ENCODE measurements at places on chromosomes 2 and 18.

DNA sequence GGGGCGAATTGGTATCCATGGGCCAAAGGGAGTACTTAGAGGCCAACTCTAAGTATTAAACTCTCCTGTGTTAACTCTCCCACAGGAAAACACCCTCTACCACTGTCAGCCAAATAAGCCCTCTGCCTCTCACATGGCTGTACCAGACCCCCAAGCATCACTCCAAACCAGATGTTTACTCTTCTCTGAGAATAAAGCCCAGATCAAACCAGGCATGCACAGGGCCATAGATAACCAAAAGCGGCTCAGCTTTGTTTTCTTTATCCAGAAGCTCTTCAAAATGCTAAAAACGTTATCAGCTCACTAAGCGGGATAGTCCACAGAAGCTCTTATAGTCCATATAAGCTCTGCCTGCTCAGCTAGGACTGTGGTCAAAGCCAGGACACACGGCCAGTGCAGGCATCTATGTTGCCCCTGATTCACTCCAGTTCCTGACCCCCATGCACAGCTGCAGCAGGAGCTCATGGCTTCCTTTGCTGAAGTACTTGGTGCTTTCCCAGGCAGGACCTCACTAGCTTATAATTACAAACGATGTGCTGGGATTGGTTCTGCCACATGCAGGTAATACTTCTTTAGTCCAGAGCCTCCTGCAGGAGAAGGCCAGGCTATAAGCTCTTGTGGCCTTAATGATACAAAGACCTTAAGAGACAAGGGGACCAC lies 21.0 kb upstream of the SEMA4C start:
- no peaks in the 10 kb centered on the region for H3K36me3 ChIP-seq
- no peak overlapping the region for H3K4me3 ChIP-seq
- H3K27ac ChIP-seq: no peak overlapping the region
- H3K4me1 ChIP-seq: peaks cover 30% of the 10 kb centered on the region
- H3K27me3 ChIP-seq: no peaks in the 10 kb centered on the region
- no peak for DNase-seq

DNA sequence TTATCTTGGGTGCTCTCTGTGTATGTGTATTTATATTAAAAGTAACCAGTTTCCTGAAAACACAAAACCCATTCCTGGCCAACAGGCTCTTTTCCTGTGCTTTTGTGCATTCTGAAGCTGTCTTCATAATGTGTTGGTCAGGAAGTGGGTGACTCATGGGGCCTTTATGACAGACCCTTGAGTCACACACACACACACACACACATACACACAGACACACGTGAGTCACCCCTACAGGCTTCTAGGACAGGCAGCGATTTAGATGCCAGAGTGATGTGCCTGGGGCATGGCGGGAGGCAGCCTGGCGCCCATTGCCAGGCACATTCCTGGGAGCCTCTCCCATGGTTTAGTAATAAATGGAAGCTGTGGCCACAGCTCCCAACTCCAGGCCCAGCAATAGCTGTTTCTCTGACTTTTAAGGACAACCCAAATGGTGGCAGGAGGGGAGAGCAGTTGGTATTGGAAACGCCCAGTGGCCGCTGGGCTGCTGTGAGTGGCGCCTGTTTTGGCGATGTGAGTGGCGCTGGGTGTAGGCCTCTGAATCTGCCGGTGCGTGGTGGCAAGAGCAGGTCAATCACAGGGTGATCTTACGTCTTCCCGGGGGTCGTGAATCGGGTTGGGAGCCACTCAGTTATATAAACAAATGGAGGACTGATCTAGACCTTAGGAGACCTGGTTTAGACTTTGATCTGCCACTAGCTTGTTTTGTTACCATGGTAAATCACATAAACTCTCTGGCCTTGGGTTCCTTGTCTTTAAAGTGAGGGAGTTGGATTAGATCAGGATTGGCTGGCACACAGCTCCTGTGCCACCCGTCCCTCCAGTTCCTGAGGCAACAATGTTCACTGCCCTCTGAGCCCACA lies 150.7 kb upstream of the DLX2 start:
- H3K4me1 ChIP-seq: no peaks in the 10 kb centered on the region
- no peaks in the 10 kb centered on the region for H3K27me3 ChIP-seq
- no peaks in the 10 kb centered on the region for H3K36me3 ChIP-seq
- no peak overlapping the region for H3K27ac ChIP-seq
- no peak overlapping the region for H3K4me3 ChIP-seq
- no peak for DNase-seq

DNA sequence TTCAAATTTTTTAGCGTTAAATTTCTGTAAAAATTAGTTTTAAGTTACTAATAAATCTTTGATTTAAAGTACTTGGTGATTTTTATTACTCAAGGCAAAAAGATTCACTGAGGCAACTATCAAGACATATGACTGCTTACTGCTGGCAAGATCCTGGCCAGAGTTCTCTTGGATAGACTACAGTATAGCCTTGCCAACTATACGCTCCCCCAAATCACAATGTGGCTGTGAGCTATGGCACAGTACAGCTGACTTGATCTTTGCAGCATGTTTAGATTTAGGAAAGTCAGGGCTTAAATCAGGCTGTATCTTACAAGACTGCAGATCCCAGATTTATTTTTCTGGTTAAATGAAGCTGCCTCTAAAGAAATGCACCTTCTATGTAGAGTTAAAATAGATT lies 26.5 kb downstream of the MSTN start:
- no peak overlapping the region for H3K27ac ChIP-seq
- no peaks in the 10 kb centered on the region for H3K27me3 ChIP-seq
- H3K36me3 ChIP-seq: no peaks in the 10 kb centered on the region
- no peak overlapping the region for H3K4me3 ChIP-seq
- no peak for DNase-seq
- H3K4me1 ChIP-seq: no peaks in the 10 kb centered on the region

DNA sequence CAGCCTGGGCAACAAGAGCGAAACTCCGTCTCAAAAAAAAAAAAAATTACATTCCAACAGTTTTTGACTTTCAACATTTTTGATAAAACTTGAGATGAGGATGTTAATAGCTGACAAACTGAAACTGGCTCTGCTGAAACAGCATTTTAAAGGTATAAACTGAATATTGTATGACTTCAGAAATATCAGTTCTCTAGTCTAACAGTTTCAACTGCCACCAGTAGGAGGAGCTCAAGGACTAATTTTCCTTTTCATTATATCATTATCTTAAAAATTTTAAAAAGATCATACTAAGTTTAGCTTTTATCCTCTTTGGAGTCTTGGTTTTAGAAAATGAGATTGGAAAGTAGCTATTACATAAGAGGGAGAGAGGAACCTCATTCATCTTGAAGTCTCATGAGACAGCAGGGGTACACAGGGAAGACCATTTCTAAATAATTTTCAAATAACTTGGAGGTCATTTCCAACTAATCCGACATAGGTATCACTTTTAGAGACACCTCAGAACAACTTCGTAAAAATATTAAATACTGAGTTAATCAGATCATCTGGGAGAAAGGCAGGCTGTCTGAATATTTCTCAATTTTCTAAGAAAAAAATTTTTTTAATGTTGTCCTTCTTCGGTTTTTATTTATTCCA lies 37.6 kb upstream of the MCM6 start:
- no peaks in the 10 kb centered on the region for H3K27me3 ChIP-seq
- H3K4me1 ChIP-seq: no peaks in the 10 kb centered on the region
- no peak overlapping the region for H3K4me3 ChIP-seq
- DNase-seq: no peak
- peaks cover 24% of the 10 kb centered on the region for H3K36me3 ChIP-seq

DNA sequence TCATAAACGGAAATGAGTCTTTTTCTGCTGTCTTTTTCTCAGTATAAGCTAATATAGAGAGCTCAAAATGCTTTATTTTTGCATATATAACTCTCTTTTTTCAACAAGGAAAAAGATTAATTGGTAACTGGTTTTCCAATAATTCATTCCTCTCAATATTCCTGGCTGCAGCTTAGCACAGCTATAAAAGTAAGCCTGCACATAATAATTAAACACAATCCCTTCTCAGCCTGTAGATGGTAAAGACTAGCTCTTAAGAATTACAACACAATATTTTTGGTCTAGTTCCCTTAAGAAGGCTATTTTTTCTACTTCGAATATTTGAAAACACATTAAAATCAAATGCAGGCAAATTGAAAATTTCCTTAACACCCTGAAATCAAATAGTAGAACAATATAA lies 258.0 kb downstream of the DOK6 start:
- no peak overlapping the region for H3K27ac ChIP-seq
- DNase-seq: no peak
- no peaks in the 10 kb centered on the region for H3K4me1 ChIP-seq
- H3K27me3 ChIP-seq: no peaks in the 10 kb centered on the region

DNA sequence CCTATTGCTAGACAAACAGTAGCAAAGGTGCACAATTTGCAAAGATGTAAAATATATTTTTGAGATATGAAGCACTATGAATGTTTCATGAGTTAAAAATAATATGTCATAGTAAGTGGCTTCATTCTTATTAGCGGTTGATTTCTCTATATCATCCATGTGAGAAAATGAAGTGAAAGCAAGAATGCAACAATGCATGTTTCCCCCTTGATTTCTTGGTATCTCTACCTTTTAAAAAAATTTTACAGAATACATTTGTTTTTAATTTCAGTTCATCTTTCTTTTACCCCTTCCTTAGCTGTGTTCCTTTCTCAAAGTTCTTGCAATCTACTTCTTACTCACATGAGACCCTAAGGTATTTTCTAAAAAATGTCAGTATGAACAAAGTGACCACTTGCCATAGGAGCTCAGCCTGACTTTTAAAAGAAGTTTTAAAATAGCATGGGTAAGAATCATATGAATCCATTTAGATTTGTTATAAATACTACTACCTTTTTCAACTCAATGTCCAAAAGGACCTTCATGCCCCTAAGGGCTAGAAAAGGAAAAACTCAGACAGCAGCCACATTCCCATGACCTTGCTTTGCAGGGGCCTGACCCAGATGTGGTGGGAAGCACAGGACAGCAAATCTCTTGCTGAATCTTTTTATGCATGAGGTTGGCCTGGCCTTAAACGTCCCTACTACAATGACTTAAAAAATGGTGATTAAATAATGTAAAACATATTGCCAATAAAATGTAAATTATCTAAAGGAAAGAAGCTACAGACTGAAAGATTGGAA lies 14.8 kb upstream of the SLC38A11 start:
- no peak for DNase-seq
- no peaks in the 10 kb centered on the region for H3K4me1 ChIP-seq
- no peak overlapping the region for H3K4me3 ChIP-seq
- no peaks in the 10 kb centered on the region for H3K36me3 ChIP-seq
- no peak overlapping the region for H3K27ac ChIP-seq
- H3K27me3 ChIP-seq: no peaks in the 10 kb centered on the region

DNA sequence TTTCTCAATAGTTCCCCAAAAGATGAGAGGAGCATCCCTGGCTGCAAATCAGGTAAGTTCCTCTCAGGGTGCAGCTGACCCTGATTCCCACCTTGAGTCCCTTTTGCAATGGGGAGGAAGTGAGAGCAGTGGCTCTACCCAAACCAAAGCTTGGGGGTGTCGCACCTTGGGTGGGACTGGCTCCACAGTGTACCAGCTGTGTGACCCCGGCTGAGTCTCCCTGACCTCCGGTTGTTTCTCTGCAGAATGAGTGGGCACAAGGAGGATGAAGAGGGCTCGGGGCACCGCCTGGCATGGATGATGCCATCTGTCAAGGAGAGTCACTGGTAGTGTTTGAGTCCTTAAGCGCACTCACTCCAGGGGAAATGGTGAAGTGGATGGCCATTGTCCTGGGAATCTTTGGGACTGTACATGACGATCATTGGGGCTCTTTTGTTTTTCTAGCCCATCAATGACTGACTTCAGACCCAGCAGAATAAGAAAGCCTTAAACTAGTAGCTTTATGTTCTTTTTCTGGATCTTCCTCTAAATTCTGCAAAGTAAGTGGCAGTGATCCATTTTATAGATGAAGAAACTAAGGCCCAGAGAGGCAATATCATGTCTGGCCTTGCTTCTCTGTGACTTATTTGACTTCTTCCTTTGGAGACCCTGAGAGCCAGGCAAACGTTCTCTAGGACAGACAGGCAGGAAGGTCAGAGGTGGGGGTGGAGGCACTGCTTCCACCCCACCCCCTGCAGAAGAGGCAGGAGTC lies 106.3 kb upstream of the ST3GAL5 start:
- no peaks in the 10 kb centered on the region for H3K36me3 ChIP-seq
- H3K4me3 ChIP-seq: no peak overlapping the region
- H3K4me1 ChIP-seq: peaks cover 26% of the 10 kb centered on the region
- no peak for DNase-seq

DNA sequence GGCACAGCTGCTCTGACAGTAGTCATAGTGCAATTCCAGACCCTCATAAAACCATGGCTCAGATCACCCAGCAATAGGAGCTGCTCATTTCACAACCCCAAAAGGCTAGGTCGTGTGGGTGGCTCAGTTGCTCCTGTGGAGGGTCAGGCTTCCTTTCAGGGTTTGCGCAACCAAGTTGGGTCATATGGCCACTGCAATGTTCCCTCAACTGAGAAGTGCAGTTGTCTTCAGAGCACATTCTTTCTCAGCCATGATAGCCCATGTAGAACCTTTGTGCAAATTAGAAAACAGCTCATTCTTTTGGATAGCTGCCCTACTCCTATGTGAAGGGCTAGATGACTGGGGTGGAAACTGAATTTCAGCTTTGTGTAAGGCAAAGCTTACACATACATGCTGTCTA lies 3.2 kb downstream of the SERPINB13 start:
- no peak for DNase-seq
- no peaks in the 10 kb centered on the region for H3K36me3 ChIP-seq
- H3K4me1 ChIP-seq: no peaks in the 10 kb centered on the region
- no peak overlapping the region for H3K27ac ChIP-seq
- H3K27me3 ChIP-seq: no peaks in the 10 kb centered on the region
- H3K4me3 ChIP-seq: no peak overlapping the region

DNA sequence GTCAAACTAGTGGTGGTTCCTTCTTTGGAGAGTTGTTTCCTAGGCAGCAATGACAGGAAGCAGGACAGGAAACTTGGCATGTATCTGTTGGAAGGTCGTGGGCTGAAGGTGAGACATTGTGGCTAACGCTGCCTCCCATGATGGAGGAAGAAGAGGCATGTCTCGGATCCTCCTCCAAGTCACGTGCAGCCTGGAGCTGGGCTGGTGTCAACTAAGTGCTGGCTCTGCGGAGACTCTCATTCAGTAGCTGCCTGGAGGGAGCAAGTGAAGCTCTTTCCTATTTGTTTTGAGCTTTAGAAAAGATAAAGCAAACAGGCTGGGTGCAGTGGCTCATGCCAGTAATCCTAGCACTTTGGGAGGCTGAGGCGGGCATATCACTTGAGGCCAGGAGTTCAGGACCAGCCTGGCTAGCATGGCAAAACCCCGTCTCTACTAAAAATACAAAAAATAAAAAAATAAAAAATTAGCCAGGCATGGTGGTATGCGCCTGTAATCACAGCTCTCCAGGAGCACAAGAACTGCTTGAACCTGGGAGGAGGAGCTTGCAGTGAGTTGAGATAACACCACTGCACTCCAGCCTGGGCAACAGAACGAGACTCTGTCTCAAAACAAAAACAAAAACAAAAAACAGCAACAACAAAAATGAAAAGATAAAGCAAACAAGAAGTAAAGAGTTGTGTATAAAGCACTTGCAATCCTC lies 28.2 kb upstream of the INO80C start:
- no peak overlapping the region for H3K4me3 ChIP-seq
- no peak overlapping the region for H3K27ac ChIP-seq
- no peaks in the 10 kb centered on the region for H3K27me3 ChIP-seq
- no peaks in the 10 kb centered on the region for H3K4me1 ChIP-seq
- H3K36me3 ChIP-seq: no peaks in the 10 kb centered on the region

Measured in effector memory CD4-positive, alpha-beta T cell (primary cell).